Activated T-helper 1 cell treated with anti-CD3 and anti-CD28 coated beads, Interleukin-12 subunit alpha, Interleukin-12 subunit beta, Interleukin-2, Interleukin-4 antibody, amounts not matched to agents 30 ng/mL and 10 ng/mL and 1 ng/mL, durations not matched to agents 14 hours and 24 hours and 36 hours (primary cell): ENCODE measurements at places on chromosomes 6 and 20. TPM values are rescaled to one million over a fixed set of nuclear protein-coding genes. Genes with fewer than 3 reads are reported as not detected.

CRISP3 gene
- total RNA-seq: not detected in 2 replicates

TGM3 gene
- not detected in 2 replicates for total RNA-seq

WASF1 gene
- total RNA-seq: 2.0 and 2.3 TPM in 2 replicates

RAB23 gene
- 3.0 and 3.8 TPM in 2 replicates for total RNA-seq

ZSCAN23 gene
- total RNA-seq: 1.1 and 2.2 TPM in 2 replicates

KIF16B gene
- total RNA-seq: 7.2 and 8.1 TPM in 2 replicates

POPDC3 gene
- not detected in 2 replicates for total RNA-seq

TAB2 gene
- total RNA-seq: 154 and 157 TPM in 2 replicates

PNPLA1 gene
- not detected in 2 replicates for total RNA-seq
